Liver (tissue), 10 donors: ENCODE measurements at places on chromosomes 1 and 21.

GRCh38 chr1:97870589-97870988, 50.2 kb downstream of the DPYD start:
- no peak for DNase-seq

- DNase-seq, result peak; percentile 47
Measured at GRCh38 chr1:231866392-231867331, 240.1 kb downstream of the DISC1 start.

DNA sequence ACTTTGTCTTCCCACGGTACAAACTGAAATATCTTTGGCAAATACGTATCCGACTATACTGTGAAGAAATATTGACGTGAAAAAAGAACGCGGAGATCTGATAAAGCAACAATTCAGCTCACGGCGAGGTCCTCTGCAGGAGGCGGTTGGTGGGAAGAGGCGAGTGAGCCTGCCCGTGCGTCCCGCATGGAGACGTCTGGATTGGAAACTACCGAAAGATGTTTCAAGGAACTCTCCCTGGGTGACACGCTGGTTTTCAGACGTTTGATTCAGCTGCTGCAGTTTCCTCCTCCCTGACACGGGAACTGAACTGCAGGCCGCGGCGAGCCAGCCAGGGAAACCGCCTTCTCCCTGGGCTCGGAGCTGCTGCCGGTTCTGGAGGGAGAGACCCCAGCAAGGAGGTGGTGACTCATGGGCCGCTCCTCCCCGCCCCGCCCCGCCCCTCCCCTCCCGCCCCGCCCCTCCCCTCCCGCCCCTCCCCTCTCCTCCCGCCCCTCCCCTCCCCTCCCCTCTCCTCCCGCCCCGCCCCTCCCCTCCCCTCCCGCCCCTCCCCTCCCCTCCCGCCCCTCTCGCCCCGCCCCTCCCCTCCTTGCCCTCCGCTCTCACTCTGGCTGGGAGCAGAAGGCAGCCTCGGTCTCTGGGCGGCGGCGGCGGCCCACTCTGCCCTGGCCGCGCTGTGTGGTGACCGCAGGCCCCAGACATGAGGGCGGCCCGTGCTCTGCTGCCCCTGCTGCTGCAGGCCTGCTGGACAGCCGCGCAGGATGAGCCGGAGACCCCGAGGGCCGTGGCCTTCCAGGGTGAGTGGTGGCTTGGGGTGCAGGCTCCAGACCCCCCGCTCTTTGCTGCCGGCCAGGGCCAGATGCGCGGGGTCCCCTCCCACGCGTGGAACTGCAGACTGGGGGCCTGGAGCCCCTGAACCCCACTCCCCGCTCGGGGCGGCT, at the start of gene COL6A1:
COL6A1 (plus strand) TSS at position 620 of the 941 bp plus-strand sequence; CDS start at position 701, 81 bp downstream.
- DNase-seq, result no peak

- DNase-seq, result no peak
Measured at GRCh38 chr1:240666568-240667198, 54.7 kb upstream of the GREM2 start.

DNA sequence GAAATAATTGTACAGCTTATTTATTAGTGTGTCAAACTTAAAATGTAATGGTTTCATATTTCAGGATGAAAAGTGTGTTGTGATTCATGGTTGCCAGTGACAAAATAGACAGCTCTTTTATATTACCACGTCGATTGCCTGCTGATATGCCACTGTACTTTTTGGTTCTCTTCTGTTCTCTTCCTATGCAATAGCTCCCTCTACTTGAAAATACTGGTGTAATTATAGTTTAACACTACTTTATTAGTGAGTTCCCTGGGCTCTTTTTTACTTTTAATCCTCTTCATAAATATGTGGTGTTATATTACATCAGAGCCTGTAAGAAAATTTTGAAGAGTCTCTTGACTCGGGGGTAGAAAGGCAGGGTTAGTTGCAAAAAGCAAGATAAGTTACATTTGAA, 111.3 kb downstream of the PATJ start:
- DNase-seq, result no peak

GRCh38 chr21:18493422-18493821, 89.8 kb upstream of the TMPRSS15 start:
- DNase-seq, result no peak

GRCh38 chr21:15719976-15720375, 9.8 kb upstream of the USP25 start:
- no peak for DNase-seq

- DNase-seq, result no peak
Measured at GRCh38 chr1:233367057-233367803, 39.7 kb downstream of the MAP3K21 start.

GRCh38 chr1:206834711-206835110, 30.7 kb upstream of the IL20 start:
- no peak for DNase-seq

- DNase-seq, result no peak
Measured at GRCh38 chr1:19179597-19180264, 30.3 kb downstream of the UBR4 start.

GRCh38 chr1:196773713-196774112, 927 bp upstream of the CFHR3 start:
- no peak for DNase-seq

DNA sequence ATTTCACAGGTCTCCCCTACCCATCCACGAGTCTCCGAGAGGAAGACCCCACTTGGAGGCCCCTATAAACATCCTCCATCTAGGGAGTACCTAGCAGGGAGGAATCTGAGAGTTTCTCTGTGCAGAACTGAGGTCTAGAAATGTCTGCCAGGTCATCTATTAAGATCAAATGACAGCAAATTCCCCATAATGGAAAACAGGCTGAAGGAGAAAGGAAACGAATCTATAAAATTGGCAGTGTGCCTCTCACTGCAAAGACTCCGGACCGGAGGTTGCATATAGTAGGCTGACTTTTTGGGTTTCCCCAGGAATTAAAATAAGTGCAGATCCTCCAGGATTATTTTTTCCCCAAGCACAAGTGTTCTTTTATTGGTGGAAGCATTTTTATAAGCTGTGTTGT, 57.7 kb downstream of the NMNAT2 start:
- DNase-seq, result no peak

GRCh38 chr1:86708920-86709319, 4.5 kb downstream of the SH3GLB1 start:
- DNase-seq, result no peak

DNA sequence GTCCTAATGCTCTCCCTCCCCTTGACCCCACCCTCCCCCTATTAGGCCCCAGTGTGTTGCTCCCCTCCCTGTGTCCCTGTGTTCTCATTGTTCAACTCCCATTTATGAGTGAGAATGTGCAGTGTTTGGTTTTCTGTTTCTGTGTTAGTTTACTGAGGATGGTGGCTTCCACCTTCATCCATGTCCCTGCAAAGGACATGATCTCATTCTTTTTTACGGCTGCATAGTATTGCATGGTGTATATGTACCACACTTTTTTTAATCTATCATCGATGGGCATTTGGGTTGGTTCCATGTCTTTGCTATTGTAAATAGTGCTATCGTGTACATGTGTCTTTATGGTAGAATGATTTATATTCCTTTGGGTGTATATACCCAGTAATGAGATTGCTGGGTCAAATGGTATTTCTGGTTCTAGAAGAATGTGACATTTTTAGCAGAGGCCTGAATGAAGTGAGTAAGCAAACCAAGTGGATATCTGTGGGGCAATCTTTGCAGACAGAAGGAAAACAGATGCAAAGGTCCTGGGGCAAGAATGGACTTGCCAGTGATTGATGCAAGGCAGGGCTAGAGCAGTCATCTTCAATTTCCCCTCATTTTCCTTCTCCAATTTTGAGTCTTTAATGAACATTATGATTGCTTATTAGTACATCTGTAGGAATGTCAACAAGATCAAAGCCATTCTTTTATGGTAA, 50.2 kb downstream of the UBE4B start:
- DNase-seq, result no peak

DNA sequence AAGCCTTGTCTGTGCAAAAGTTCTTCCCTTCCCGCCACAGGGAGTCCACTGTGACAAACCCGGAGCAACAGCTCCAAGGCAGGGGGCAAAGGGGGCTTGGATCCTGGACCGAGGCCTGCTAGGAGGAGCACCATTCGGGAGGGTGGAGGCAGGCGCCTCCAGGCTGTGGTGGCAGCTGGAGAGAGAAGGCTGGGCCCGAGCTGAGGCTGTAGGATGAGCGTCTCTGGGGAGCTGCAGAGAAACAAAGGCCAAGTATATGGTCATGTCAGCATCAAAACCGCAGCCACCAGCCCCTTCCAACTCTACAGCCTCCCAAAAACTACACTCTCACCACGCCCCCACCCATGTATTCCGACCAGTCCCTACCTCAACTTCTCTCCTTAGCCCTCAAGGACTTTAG, 579 bp downstream of the SH3BP5L start:
- DNase-seq, result no peak

DNA sequence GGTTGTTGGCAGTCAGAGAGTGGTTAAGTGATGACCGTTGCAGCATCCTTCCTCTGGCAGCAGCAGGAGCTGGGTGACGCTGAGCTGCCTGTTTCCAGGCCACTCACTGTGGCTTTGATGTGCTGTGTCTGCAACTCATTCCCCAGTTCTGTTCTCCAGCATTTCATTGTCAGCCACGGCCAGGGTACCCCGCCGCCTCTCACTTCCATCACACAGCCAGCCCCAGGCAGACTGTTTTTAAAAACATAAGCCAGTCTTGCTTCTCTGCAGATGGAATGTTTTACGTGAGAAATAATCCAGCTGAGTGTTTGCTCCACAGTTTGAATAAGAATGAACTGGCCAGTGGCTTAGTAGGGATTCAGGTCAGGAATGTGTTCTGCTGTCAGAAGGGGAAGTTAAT, 21.5 kb upstream of the ST6GALNAC3 start:
- DNase-seq, result no peak

DNA sequence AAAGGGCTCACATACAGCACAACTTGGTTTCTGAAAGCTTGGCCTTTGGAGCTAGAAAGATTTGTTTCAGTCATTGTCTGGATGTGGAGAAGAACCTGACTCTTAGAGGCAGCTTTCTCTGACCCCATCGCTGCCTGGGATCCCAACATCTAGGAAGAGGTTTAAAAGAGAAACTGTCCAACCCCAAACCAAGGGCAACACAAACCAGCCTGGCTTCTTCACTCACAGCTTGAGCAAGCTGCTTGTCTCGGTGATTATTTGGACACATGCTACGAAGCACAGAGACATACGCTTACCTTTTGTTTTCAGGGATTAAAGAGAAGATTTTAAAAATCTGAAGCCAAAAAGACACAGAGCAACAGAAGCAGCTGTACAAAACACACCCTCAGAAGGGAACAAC, 109.8 kb downstream of the ETS2 start:
- DNase-seq, result no peak

GRCh38 chr1:8625981-8626898, 191.2 kb downstream of the RERE start:
- DNase-seq, result no peak

GRCh38 chr1:199463521-199464127, 563.9 kb upstream of the NR5A2 start:
- no peak for DNase-seq

- DNase-seq, result no peak
Measured at GRCh38 chr1:116988908-116989307, 12.7 kb upstream of the CD101 start.

DNA sequence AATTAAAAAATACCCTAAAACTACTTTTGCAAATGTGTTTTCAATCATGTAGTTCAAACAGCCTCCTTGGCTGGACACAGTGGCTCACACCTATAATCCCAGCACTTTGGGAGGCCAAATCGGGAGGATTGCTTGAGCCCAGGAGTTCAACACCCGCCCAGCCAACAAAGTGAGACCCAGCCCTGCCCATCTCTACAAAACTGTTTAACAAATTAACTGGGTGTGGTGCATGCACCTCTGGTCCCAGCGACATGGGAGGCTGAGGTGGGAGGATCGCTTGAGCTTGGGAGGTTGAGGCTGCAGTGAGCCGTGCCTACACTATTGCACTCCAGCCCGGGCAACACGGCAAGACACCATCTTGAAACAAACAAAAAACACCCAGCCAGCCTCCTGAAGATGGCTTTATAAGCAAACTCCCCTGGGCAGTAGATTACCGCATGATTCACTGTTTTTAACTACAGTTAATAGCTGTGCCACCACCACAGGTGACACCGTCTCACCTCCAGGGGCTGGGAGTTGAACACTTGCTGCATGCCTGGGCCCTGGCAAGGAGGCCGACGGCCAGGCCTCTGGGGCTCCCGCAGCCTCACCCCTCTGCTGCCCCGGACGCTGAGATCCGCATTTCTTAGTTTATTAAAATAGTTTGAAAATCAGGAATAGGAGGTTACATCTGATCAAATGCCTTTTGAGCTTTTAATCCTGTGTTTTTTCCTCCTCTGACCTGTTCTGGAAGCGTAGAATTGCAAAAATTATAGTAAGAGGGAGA, 16.2 kb downstream of the PTTG1IP start:
- no peak for DNase-seq

- DNase-seq, result no peak
Measured at GRCh38 chr1:49048188-49048587, 271.5 kb upstream of the BEND5 start.

- no peak for DNase-seq
Measured at GRCh38 chr1:54500107-54500431, 48.0 kb upstream of the ACOT11 start.

DNA sequence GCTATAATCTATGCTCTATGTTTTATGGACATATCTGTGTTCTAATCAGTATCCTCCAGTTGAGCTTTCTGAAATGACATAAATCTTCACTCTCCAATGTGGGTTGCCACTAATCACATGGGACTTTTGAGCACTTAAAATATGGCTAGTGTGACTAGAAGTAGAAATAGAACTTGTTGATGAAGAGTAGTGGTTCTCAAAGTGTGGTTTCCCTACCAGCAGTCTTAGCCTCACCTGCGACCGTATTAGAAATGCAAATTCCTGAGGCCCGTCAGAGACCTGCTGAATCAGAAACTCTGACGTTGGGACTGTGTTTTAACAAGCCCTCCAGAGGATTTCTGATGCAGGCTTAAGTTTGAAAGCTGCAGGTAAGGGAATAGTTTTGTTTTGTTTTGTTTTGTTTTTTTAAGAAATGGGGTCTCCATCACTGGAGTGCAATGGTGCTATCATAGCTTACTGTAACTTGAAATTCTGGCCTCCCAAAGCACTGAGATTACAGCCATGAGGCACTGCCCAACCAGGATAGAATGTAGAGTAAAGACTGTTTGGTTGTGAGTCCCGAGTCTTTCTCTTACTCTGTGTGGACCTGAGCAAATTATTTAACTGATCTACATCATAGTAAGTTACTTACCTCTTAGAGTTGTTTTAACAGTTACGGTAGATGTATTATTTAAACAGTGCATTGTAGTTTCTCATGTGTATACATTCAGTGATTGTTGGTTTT, 21.7 kb downstream of the GLRX2 start:
- DNase-seq, result no peak

- DNase-seq, result no peak
Measured at GRCh38 chr1:176849281-176849680, 315.2 kb downstream of the ASTN1 start.

GRCh38 chr21:44892536-44893277, 19.2 kb upstream of the PTTG1IP start:
- peak; percentile 78 for DNase-seq
